RPMI7951 (cell line): ENCODE measurements at places on chromosomes 13 and 19. TPM values are rescaled to one million over a fixed set of nuclear protein-coding genes. Genes with fewer than 3 reads are reported as not detected.

Gene ZNF333
- total RNA-seq, result 7.9 and 10.4 TPM in 2 replicates

Gene NOTCH3
- total RNA-seq, result 0.60 and 0.68 TPM in 2 replicates

GRCh38 chr13:45370922-45371406, 30.0 kb upstream of the TPT1 start:
- DNase-seq, result peak; percentile 80

GRCh38 chr13:90968166-90968904, 379.2 kb upstream of the MIR17HG start:
- DNase-seq, result no peak

Gene SIGLECL1
- not detected in 2 replicates for total RNA-seq

DNA sequence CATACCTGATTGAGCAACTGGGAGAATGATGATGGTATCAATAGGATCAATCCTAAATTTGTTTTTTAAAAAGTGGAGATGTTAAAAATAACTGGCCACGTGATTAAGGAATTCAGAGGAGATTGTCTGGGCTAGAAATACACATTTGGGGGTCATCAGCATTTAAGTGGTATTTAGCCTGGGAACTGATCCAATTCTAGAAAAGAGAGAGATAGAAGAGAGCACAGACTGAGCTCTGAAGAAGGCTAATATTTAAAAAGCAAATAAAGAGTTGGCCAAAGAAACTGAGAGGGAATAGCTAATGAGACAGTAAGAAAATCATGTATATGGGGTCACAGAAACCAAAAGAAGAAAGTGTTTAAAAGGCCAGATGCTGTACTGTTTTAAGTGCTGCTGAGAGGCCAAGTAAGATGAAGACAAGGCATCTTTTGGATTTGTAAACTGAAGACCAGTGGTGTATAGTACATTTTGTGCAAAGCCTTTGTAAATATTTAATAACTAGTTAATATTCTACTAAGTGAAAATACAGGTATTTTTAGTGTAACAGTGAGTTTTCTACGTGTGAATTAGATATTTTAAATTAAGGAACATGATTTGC, 40.2 kb downstream of the UBL3 start:
- no peak for DNase-seq
